Mesothelial cell of epicardium (in vitro differentiated cells): ENCODE measurements at places on chromosomes 2 and 18. TPM values are rescaled to one million over a fixed set of nuclear protein-coding genes. Genes with fewer than 3 reads are reported as not detected.

DNA sequence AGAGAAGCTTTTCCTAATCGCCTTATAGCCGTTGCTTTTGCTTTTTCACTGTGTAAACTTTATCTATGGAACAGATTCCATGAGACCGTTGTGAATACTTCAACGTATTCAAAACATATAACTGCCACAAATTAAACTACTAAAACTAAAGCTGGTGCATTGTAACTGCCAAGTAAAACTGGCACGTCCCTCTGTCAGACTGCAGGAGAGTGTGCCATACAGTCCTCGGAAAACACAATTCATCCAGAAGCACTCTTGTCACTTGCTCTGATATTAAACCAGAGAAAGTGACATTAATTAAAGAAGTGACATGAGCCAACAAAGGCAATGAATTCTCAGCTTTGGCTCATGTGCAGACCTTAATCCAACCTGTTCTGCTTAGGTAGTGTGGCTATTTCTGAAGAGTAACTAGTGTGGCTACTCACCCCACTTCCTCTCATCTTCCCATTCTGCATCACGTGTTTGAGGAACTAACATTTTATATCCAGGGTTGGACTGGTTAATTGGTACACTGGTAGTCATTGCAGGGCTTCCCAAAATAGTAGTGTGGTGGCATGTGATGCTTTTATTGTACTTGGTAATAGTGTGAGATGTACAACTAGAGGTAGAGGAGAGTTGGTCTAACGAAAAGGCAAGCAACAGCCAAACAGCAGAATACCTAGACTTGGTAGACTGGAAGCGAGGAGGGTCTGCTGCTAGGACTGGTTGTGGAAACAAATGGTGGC lies 9.7 kb downstream of the VRK2 start:
- DNase-seq, result no peak

Gene AKAIN1
- total RNA-seq, result not detected in 3 replicates

DNA sequence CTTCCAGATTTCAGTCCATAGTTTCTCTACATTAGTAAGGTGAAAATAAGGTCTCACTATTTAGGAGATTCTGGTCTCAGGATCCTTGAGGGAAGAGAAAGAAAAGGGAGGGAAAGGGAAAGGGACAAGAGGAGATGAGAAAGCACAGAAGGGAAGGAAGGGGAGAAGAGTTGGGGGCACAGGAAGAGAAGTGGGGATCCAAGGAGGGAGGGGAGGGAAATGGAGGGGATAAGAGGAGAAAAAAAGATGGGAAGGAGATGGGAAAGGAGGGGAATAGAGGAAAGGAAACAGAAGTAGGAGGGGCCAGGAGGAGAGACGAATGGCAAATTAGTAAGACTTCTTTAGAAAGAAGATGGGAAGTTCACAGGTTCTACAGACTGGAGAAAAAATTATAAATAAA lies 39.2 kb upstream of the SPTBN1 start:
- no peak for DNase-seq

Gene DSC3
- 29.1 to 32.6 TPM (median 30.9 TPM) in 3 replicates for total RNA-seq

- DNase-seq, result no peak
Measured at GRCh38 chr2:109210431-109211200, 81.6 kb downstream of the SH3RF3 start.

- no peak for DNase-seq
Measured at GRCh38 chr2:88950010-88950409, 258.5 kb downstream of the RPIA start.

Gene CAB39
- total RNA-seq, result 39.2 to 43.0 TPM (median 41.7 TPM) in 3 replicates

DNA sequence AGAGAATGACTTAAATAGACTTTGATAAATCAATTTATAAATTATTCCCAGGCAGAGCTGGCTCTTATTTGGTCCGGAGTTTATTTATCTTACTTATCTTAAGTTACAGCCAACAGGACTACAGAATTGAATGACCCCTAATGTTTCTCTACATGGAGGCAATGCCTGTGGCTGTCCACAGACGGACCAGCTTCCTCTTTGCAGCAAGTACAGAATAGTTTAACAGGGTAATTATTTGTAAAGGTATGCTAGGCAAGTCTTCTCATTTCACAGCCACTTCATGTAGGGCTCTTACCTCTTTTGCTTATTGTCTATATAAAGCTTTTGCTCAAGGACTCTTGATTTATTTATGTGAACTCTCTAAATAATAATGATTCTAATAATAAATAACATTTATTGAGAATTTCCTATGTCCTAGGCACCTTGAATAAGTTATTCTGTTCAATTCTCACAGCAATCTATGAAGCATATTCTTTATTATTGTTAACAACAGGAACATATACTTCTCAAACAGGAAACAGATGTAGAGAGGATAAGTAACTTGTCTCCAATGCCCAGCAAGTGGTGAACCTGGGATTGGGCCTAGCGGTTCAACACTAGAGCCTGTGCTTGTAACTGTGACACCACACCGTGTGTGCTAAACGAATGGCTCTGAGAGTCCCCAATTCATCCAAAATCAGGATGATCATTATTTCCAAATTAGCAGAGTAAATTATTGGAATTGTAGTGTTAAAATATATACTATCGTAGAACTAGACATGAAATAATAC lies 58.8 kb upstream of the NXPH2 start:
- no peak for DNase-seq

Gene GPC1
- 86.1 to 89.7 TPM (median 88.0 TPM) in 3 replicates for total RNA-seq

DNA sequence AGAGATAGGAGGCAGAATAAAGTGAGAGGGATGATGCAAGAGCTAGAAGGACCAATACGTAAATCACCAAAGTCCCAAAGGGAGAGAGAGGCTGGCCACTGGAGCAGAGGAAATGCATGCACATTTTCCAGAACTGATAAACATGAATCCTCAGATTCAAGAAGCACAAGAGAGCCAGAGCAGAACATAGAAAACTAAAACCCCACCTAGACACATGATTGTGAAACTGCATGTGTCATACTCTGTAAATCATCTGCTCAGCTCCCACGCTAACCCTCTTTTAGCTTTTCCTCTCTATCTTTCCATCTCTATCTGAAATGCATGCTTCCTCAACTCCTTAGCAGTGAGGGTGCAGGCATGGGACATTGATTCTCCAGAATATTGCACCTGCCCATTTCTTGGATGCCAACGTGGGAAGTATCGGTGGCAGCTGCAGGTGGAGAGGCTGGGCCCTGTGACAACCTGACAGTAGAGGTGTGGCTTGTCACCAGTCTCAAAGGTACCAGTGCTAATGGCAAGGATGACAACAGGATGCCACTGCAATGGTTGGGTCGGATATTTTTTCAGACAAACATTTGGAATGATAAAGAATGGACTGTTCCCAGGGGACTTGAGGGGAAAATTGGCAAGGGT lies 89.3 kb upstream of the OTOS start:
- DNase-seq, result no peak

GRCh38 chr2:37876227-37876626 lies 48.9 kb upstream of the RMDN2 start:
- no peak for DNase-seq

- no peak for DNase-seq
Measured at GRCh38 chr2:20136149-20136548, 84.7 kb upstream of the LAPTM4A start.

DNA sequence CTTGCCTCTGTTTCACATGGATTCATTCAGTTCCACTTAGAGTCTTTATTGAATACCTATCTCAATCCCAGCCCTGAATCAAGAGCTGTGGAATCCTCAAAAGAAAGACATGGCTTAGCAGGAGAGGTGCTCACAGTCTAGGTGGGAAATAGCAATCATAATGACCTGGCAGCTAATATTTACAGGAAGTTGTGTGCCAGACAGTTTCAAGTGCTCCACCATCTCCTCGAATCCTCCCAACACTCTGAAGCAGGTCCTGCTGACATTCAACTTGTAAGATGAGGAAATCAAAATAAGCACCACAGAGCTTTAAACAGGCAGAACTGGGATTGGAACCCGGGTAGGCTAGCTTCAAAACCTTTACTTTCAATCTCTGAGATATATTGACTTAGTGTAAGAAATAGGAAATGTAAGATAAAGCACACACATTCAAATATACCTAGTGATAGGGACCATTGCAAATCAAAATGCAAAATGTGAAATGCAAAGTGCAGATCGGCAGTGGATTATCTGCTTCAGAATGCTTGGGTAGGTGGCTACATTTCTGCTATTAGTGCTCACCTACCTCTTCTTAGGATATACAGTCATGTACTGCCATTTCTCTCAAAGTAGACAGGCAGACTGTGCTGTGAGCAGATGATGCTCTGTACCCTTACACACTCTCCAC lies 182.0 kb downstream of the PRKCE start:
- DNase-seq, result no peak

DNA sequence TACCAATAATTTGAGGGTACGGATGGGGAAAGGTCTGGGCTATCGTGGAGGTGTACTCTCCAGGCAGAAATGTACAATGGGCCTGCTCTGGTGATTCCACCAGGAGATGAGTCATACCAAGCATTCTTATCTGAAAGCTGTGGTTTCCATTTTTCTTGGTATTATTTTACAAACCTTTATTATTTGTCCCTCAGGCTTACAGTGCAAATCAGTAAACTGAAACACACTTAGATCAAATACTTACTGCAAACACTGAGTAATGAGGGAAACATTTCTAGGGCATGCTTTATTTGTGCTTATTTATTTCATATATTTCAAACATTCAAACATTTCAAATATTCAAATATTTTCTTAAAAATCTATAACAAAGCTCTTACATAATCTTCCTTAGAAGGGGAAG lies 319.8 kb downstream of the RND3 start:
- DNase-seq, result no peak

- DNase-seq, result no peak
Measured at GRCh38 chr2:132522901-132523300, 106.3 kb downstream of the GPR39 start.

DNA sequence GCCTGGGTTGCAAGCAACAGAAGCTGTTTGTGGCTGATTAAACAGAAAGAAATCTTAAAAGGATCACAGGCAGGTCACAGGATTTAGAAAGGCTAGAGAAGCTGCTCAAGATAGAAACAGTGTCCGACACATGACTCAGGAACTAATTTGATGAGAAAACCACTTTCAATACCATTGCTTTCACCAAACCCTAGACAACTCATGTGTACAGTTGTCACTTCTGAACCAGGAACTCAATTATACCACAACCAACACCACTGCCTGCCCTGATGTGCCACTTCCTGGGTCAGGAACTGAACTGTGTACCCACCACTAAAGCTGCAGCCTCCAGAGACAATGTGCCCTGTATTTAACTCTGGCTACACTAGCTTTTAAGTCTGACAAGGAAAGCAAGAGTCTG lies 56.0 kb downstream of the TMEM247 start:
- no peak for DNase-seq

DNA sequence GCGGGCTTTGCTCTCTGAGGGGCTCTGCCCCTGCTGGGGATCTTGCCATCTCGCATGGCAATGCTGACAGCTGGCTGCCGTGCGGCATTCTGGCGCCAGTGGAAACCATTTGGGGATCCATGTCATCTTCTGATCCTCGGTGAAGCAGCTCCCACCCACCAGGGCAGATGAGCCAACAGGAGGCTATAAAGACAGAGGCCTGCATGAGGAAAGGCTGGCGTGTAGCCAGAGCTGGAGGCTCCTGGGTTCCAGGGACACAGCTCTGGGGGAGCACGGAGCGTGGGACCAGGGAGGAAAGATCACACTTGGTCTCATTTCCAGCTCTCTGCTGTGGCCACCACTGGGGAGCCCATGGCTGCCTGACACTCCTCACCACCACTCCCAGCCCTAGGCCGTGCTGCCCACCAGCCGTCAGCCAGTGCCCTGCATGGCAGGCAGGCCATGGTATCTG lies 145.8 kb downstream of the ZFP36L2 start:
- DNase-seq, result no peak

Gene ADD2
- total RNA-seq, result 1.3 to 2.0 TPM (median 1.3 TPM) in 3 replicates

DNA sequence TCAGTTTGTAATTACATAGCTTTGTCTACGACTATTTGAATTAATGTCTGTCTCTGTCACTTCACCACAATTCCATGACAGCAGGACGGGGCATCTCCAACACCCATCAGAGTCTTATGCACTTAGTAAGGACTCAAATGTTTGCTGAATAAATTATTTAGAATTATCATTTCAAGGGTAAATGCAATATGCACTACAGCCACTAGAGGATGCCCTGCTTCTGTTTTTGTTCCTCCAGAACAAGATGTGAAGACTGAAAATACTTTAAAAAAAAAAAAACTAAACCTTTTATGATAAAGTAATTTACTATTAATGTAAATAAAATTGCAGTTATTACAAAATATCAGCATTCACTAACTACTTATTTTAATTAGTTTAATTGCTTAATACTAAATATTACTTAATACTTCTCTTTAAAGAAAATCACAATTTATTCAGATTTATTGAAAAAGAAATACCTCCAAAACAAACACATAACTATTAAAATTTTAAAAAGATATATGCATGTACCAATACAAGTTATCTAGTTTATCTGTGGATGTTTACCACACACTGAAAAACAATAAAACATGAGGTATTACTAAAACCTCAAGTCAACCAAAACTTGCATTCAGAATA lies 3.2 kb downstream of the PIGN start:
- DNase-seq, result no peak

- DNase-seq, result no peak
Measured at GRCh38 chr2:95539290-95539689, 52.5 kb upstream of the TRIM43 start.

DNA sequence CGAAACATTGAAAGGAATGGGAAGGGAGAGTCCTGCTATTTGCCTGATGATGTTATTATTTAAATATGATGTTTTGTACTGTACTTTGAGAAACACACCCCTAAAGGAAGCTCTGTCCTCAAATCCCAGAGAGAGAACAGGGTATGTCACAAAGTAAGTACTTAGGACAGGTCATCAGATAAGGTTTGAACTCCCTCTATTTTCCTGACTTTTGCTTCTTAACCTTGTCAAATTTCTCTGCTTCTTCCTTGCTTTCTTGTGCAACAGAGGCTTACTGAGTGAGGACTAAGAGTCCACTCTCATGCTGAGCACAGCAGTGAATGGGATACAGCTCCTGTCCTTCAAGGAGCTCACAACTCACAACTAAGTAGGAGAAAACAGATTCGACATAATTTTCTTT lies 3.7 kb downstream of the DGUOK start:
- DNase-seq, result no peak

- DNase-seq, result no peak
Measured at GRCh38 chr2:219723311-219723710, 95.9 kb downstream of the SLC4A3 start.

GRCh38 chr2:19473350-19473749 lies 114.9 kb upstream of the OSR1 start:
- no peak for DNase-seq

DNA sequence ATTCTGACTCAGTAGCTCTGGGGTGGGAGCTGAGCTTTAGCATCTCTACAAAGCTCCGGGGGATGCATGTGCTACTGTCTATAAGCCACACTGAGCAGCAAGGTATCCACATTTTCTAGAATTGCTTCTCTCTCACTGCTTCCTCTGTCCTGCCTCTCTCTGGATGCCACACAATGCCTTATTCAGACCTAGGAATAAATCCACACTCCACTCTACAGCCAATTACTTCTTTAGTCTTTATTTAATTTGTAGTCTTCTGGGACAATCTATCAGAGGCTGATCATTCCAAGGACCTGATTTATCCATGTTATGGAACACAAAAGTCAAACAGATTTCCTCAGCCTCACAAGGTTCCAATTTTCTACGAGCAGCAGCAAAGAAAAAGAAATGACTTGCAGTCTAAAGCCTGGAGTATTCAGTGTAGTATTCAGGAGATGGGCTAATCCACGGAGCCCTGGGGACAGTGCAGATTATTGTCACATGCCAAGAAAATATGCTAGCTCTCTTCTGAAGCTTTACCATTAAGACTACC lies 4.4 kb downstream of the BCL2 start:
- no peak for DNase-seq
